Naive thymus-derived CD8-positive, alpha-beta T cell (primary cell): ENCODE measurements at places on chromosomes 16 and 17.

DNA sequence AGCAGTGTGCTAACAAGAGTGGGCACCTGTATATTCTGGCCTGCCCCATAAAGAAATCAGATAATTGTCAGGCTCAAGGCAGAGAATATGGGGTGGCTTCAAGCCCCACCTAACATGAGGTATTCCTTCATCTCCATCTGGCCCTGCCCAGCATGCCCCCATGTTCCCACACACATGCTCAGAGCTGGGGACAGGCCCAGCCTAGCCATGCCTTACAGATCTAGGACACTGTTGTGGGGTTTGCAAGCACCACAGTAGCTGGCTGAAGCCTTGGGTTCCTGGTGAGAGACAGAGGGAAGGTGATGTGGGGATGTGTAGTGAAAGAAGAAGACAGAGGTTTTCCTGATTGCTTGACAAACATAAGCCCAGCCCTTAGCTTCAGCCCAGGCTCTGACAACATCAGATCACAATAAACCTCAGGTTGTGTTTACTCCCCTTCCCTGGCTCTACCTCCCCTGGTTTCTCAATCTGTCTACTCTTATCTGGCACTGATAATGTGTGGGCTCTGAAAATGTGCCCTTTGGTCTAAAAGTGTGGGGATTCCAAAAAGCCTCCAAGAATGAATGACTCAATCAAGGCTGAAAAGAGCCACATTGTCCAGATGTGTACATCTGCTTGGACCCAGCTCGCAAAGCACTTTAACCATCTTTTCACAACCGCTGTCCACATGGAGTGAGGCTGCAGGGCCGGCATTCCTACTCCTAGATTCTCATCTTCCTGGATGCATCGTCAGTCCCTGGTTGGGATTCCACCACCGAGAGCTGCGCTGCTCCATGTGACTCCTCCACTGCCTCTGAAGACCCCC is 34.4 kb downstream of the CDRT4 start:
- no peak for DNase-seq

GRCh38 chr17:41592601-41593305 is 6.1 kb upstream of the KRT14 start:
- no peak for DNase-seq

DNA sequence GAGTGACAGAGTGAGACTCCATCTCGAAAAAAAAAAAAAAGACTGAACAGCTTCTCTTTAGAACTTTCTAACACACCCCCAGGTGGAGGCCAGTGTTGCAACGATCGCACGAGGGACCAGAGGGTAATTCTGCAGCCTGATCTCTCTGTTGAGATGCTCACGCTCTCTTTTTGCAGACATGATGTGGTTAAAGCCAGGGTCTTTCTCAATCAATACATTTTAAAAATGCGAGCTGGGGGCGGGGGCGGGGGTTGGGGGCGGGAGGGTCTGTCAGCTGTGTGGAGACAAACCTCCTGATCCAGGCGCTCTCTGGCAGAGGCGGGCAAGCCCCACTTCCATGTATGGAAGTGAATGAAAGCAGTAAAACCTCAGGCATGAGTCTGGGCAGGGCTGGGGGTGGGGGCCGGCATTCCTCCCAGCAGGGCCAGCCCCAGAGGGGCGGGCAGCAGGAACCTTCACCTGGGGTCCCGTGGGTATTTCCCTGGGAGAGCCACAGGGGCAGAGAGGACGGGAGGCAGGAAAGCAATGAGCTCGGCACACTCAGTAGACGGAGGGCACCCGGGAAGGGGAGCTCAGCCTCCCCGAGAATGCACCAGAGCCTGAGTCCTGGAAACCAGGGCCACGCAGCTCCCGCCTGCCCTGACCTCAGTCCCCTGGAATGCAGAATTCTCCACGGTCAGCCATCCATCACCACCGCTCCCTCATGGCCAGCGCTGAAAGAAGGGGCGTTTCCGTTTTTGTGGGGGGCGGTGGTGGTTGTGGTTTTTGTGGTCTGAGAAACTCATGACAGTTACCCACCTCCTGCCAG is 28.0 kb downstream of the NXN start:
- no peak for DNase-seq

DNA sequence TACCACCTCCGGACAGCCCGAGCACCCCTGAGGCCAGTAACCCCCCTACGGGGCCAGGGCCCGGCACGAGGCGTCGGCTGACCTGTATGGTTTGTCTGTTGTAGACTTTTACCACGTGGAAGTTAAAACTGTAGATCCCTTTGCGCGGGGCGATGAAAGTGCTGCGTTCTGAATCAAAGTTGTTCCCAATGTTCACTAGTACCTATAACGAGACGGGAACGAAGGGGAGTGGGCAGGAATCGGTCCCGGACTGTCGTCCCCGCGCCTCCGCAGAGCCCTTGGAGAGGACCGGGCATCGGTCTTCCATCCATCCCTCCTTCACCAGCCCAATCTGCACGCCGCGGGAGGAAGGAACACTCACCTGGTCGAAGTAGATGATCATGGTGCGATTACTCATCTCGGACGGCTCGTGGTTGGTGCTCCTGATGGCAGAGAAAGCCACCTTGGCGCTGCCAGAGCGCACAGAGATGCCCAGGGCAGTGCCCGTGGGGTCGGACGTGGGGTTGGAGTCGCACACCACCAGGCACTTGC is 732 bp downstream of the CBLN1 start:
- DNase-seq, result no peak

DNA sequence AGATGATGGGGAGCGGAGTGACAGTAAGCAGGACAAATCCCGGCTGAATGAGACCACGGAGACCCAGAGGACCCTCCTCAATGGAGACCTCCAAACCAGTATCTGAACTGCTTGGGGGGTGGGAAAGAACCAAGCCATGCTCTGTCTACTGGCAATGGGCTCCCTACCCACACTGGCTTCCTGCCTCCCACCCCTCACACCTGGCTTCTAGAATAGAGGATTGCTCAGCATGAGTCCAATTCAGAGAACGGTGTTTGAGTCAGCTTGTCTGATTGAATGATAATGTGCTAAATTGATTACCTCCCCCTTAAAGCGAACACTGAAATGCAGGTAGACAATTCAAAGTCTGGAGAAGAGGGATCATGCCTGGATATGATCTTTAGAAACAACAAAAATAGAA is 5.5 kb downstream of the SSTR2 start:
- DNase-seq, result no peak

DNA sequence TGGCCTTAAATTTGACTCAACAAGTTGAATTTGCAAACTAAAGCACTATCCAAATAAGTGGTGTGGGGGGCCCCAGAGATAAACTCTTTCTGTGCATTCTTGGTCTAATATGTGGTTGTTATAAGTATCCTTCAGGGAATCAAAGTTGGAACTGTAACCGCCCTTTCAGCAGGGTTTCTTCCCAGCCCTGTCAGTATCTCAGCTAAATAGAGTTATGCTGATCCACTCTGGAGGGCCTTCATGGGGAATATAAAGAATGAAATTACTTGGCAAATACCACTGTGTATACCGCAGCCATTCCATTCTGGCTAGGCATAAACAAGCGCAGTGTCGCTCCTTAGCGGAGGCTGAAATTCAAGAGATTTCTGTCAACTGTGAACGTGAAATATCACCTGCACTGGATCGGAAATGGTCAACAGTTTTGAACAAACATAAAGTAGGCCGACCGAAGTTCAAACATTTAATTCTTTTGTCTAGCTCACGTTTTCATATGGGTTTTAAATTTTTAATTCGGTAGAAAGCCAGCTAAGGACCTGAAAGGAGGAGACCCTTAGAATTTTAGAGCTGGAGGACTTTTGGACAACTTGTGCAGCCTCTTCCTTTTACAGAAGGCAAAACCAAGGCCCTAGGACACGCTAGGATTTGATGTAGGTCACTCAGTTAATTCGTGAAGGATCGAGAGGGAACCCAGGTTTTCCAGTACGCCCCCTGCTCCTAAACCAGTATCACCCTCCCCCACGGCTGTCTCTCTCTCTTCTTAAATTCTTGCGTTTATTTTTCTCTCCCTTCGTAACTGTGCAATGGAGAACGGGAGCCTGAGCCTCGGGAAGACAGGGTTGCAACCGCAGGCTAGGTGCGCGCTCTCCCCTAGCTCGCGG is 74.7 kb downstream of the CHD9 start:
- no peak for DNase-seq

- DNase-seq, result no peak
Observed at GRCh38 chr16:85402910-85403692, 210.0 kb upstream of the GSE1 start.

DNA sequence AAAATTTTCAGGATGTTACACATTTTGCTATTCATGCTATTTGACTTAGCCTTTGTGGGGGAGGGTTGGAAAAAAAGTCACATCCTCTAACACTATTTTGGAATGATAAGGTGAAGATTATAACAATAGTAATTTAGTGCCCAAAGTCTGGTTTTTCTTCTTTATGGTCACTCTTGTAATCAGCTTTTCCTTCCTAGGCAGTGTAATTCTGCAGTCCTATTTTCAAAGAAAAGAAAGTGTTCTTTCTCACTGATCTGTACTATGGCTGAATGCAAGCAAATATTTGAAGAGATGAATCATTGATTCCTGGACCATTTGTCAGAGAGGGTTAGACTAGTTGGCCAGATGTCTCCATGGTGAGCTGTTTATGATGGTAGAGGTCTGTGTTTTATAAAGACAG is 8.4 kb downstream of the RSPRY1 start:
- DNase-seq, result no peak

GRCh38 chr16:57607676-57608461 is 20.6 kb upstream of the ADGRG1 start:
- no peak for DNase-seq

- DNase-seq, result no peak
Observed at GRCh38 chr17:59441464-59442096, 110.1 kb downstream of the YPEL2 start.

- DNase-seq, result no peak
Observed at GRCh38 chr17:82729479-82730260, 5.7 kb upstream of the FN3K start.

- no peak for DNase-seq
Observed at GRCh38 chr16:23145608-23146007, 3.6 kb downstream of the USP31 start.

DNA sequence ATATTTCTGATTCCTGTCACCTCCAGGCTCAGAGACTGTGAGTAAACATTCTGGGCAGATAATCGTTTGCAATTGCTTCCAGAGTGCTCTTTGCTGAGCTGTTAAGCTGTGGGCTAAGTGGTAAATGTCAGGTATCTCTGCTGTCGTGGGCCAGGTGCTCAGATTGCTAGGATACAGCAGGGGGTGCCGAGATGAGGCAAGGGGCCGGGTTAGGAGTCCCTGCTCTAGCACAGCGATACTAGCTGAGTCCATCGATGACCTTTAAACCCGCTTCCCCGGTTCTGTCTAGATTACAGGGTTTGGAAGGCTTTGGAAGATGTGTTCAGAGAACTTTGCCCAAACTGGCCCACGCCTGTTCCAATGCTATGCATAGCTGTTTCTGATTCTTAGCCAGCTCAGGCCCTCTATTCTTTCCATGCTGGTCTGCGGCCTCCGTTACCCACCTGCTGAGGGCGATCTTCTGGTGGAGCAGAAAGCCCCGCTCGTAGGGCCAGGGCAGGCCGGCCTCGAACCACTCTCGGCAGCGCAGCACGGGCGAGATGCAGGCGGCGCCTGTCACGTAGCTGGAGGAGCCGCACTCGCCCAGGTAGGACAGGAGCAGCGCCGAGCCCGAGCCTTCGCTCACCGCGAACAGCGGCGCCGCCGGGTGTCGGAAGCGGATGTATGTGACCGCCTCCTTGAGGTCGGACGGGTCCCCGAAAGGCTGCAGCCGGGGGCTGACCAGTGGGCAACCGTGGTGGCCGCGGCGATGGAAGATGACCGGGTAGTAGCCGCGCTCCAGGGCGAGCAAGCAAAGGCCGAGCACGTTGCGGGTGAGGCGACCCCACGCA is 979 bp downstream of the ABHD15 start:
- DNase-seq, result no peak

DNA sequence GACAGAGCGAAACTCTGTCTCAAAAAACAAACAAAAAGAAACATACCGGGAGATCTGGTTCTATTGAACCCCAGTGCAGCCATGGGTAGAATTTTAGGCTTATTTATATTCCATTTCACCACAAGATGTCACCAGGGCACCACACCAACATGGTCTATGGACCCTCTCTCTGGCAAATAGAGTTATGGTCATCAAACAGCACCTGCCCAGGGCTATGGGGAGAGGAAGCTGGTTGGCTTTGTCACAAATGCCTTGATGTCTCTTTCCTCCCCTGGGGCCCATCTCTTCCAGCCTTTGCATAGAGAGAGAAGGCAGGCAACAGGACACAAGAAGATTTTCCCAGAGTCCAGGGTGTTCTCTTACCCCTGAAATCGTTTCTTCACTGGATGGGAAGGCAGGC is 128.4 kb downstream of the WWOX start:
- no peak for DNase-seq

DNA sequence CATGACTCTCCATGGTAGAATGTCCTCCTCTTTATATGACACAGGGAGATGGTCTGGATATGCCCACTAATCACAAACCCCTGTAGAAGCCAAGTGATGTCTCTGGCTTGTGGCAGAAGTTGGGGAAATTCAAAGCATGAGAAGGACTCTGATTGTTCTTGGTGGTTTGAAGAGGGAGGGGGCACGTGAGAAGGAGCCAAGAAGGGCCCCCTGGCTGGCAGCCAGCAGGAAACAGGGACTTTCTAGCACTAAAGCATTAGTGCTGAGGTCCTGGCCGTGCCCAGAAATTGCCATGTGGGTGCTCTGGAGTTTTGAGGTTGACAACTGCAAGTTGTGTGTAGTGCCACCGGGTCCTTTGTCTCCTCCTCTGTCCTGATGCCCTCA is 199.9 kb downstream of the LGALS9B start:
- DNase-seq, result peak; percentile 70

DNA sequence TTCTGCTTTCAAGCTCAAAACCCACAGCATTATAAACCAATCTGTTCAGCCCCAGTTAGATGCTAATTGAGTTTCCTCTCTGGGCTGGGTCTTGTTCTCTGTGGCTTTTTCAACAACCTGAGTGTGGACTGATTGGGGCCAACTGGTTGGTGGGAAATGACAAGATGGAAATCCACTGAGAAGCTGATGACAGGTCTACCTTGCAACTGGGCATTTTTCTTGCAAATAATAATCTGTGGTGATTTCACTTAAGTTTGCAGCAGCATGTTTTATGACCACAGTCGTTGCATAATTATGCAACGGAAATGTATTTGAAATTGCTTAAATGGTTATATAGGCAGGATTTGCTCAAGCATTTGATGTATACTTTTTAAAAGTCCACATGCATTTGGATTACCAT is 69.9 kb downstream of the AKAP1 start:
- DNase-seq, result no peak

DNA sequence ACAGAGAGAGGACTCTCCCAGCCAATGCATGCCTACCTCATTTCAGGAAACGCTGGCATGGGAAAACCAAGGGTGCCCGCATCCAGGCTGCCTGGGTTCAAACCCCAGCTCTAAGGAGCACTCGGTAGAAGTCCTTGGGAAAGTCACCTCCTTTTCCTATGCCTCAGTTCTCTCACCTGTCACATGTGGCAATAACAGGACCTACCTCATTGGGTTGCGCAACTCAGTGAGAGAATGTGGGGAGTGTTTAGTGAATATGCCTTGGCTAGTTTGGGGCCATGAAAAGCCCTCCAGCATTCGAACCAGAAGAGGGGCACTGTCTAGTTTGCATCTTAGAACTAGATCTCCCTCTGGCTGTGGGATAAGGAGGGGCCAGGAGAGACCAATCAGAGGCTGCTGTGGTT is 9.0 kb upstream of the NXPH3 start:
- no peak for DNase-seq

GRCh38 chr17:47738178-47738577 is 5.1 kb downstream of the TBX21 start:
- DNase-seq, result no peak

GRCh38 chr16:48542966-48543365 is 67.0 kb downstream of the N4BP1 start:
- no peak for DNase-seq

- DNase-seq, result no peak
Observed at GRCh38 chr17:43808076-43808475, 24.9 kb downstream of the MPP3 start.
